H54 (cell line): ENCODE measurements at places on chromosomes 11 and 22.

GRCh38 chr11:86748296-86748695 is 52.0 kb upstream of the PRSS23 start:
- DNase-seq = no peak

GRCh38 chr11:60164550-60165075 is 18.3 kb downstream of the MS4A6A start:
- DNase-seq = no peak

- no peak for DNase-seq
Observed at GRCh38 chr11:108931168-108931567, 266.3 kb downstream of the DDX10 start.

- no peak for DNase-seq
Observed at GRCh38 chr22:37187891-37188761, at the start of gene C1QTNF6. Gene C1QTNF6, minus strand, starts transcription at chr22:37188247. Its CDS starts 34 bp downstream, at chr22:37188213.
